NCI-H510A (cell line): ENCODE measurements at places on chromosomes 3 and 15.

DNA sequence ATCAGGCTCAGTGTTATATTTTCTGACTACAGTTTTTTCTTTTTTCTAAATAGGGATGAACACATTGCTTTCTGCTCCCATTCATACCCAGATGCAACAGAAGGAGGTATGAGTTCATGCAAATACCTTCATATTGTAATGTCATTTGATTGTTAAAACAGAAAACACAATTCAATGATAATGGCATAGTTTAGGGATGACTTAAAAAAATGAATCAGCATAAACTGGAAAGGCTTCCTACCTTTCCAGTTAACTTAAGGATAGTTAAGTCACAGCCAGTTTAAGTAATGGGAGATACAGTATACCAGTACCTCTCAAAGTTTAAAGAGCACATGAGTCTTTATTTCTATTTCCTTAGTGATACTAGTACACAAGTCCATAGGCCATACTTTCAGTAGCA, 24.9 kb downstream of the KNL1 start:
- no peak for DNase-seq

GRCh38 chr3:87867001-87867400, 191.8 kb downstream of the CGGBP1 start:
- DNase-seq, result no peak

- DNase-seq, result no peak
Observed at GRCh38 chr3:4986175-4986781, 7.0 kb downstream of the BHLHE40 start.

GRCh38 chr3:47362701-47363100, 18.1 kb upstream of the PTPN23 start:
- no peak for DNase-seq

- DNase-seq, result no peak
Observed at GRCh38 chr3:133262333-133262732, 137.5 kb upstream of the BFSP2 start.

DNA sequence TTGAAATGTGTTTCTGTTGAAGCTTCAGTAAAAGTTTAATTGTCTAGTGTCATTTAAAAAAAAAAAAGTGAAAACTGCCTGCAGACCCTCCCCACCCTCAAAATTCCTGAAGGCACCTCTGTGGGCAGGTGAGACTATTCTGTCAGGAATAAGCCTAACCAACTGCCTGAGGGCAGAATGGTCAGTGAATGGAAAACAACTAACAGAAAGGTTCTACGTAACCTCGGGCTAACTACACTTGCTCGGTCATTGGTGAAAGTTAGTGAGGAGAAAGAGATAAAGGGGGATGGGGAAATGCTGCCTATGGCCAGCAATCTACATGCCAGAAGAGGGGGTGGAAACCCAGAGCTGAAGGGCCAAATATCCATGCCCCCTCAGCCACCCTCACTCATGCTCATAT, 108.6 kb upstream of the SLC24A5 start:
- no peak for DNase-seq

- peak; percentile 42 for DNase-seq
Observed at GRCh38 chr3:72738752-72739530, 109.3 kb downstream of the SHQ1 start.

GRCh38 chr3:58349792-58350626, 17.3 kb downstream of the PXK start:
- DNase-seq, result no peak

- DNase-seq, result no peak
Observed at GRCh38 chr3:140441006-140441405, 236.9 kb upstream of the TRIM42 start.

GRCh38 chr3:31164381-31164780, 269.9 kb upstream of the GADL1 start:
- DNase-seq, result no peak

DNA sequence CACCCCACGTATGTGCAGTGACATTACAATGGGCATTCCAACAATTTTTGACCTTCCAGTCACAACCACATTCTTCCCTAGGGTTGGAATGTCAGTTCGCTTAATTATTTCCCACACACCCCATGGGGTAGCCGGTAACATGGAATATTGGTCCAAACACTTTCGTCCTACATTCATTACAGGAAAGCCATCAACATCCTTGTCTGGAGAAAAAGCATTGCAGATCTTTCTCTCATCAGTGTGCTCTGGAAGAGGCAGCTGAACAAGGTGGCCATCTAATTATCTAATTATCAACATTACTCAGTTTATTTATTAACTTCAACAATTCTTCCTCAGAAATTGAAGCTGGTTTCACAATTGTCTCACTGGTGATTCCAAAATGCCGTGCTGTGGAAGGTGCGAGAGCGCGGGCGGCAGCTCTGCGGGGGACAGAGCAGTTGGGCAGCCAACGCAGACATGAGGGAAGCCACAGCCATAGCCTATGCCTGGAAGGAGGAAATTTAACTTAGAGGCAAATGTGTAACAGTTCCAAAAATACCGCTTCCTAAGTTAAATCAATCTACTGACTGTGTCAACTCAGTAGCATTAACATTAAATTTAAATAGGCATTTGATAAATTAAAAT, 1158.9 kb upstream of the EPHA6 start:
- no peak for DNase-seq

DNA sequence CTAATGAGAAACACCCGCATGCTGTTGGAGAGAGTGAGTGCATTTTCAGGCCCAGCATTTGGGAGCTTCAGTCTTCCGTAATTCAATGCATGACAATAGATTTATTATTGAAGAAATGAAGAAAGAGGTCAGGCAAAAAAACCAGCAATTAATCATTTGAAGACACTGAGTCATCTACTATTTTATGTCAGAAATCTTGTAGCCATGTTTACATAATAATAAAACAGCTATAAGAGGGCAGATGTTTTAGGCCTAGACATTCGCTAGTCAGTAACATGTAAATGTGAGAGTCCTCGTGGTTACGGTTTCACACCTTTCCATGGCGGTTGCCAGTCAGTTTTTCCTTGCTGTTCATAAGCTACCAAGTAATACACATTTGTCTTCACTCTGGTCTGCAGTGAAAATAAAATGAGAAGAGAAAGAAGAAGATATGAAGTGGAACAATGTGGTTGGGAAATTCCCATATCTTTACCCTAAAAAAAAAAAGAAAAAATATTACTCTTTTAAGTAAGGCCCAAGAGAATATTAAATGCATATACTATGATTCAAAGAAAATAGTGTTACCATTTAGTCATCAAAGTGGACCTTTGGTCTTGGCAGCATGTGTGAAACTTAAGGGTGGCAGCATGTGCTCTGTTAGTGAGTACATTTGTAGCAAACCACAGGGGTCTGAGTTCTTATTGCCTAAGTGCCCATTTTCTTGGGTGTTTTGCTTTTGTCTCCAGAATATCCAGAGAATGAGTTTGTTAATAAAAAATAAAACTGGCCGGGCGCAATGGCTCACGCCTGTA, 140.5 kb upstream of the TBL1XR1 start:
- no peak for DNase-seq

DNA sequence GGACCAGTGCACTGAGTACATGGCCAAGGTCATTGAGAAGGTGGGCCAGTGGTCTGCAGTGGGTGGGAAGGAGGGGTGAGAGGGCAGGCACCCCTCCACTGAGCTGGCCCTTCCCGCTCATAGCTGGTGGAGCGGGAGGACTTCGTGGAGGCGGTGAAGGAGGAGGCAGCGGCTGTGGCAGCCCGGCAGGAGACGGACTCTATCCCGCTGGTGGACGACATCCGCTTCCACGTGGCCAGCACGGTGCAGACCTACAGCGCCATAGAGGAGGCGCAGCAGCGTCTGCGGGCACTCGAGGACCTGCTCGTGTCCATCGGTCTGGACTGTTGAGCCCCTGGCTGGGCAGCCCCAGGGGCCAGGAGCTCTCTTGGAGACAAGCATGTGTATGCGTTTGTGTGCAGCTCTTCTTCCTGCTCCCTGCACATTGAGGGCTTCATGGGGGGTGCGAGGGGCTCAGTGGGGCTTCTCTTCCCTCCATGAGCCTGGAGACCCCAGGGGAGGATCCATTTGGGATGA, 7.5 kb downstream of the ABTB1 start:
- no peak for DNase-seq

DNA sequence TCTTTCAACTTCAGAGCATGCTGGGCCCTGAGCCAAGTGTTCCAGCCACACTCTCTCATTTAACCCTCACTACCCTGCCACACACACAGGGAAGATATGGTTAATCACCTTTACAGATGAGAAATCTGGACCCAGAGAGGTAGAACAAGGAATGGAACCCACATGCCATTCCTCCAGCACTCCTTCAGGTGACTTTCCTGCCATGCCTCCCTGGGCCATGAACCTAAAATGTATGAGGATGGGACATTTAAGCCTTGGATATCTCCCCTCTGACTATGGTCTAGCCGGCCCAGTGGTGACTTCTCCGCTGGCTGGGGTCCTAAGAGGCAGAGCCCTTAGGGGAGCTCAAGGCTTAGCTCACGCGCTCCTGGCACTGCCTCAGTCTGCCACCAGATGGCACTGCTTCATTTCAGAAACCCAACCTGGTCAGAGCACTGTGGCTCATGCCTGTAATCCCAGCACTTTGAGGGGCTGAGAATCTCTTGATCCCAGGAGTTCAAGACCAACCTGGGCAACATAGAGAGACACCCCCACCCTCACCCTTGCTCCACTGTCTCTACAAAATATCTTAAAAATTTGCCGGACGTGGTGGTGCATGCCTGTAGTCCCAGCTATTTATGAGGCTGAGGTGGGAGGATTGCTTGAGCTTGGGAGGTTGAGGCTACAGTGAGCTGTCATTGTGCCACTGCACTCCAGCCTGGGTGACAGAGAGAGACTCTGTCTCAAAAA, 2.2 kb upstream of the DCAF1 start:
- DNase-seq, result no peak

- DNase-seq, result no peak
Observed at GRCh38 chr15:70690491-70691276, 72.7 kb downstream of the UACA start.

GRCh38 chr3:68207327-68207726, 552.9 kb upstream of the SUCLG2 start:
- no peak for DNase-seq

- no peak for DNase-seq
Observed at GRCh38 chr15:48010316-48010715, 110.5 kb upstream of the SLC24A5 start.

GRCh38 chr15:74316141-74316540, 51.3 kb downstream of the CYP11A1 start:
- no peak for DNase-seq

GRCh38 chr15:55740981-55741832, 1.7 kb downstream of the PRTG start:
- no peak for DNase-seq

DNA sequence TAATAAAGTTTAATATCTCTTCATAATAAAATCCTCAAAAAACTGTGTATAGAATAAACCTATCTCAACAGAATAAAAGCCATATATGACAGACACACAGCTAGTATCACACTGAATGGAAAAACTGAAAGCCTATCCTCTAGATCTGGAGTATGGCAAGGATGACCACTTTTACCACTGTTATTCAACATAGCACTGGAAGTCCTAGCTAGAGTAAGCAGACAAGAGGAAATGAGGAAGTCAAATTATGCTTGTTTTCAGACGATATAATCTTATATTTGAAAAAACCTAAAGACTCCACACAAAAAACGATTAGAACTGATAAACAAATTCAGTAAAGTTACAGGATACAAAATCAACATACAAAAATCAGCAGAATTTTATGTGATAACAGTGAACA, 57.4 kb upstream of the DIPK2A start:
- no peak for DNase-seq

- DNase-seq, result no peak
Observed at GRCh38 chr15:55627730-55628368, 39.7 kb upstream of the PYGO1 start.

DNA sequence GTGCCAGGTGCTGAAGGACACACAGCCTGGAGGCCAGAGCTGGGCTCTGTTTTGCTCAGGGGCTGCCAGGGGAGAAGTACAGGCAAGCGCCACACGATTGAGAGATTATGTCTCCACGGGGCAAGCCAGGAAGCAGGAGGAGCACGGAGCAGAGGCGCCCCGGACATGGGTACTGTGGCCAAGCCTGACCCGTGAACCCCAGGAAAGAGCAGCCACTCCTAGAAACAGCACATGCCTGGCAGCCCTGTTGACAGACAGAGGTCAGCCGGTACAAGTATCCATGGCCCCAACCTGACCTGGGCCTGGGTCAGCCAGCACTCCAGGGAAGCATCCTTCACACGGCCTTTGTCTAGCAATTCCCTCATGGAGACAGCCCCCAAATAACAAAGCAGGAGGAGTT, 89.4 kb downstream of the ADAMTS17 start:
- no peak for DNase-seq

GRCh38 chr15:90188914-90189748, 12.0 kb upstream of the SEMA4B start:
- DNase-seq, result no peak

DNA sequence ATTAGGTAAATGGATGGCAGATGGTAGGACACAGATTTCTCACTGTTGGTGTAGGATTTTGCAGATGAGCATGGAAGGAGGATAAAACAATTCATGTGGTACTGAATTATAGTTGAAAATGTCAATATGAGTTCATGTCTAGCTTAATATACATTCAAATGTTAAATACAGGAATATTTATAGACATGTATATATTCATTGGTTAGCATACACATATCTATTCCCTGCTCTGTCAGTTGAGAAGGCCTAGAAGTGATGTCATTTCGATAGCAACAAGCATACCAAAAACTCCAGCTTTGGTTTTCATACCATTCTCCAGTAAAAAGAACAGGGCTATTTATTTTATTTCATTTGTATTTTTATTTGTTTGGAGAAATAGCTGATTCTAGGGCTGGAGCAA, 497.1 kb downstream of the EPHB1 start:
- no peak for DNase-seq

GRCh38 chr3:86815880-86816279, 175.1 kb downstream of the VGLL3 start:
- DNase-seq, result no peak

DNA sequence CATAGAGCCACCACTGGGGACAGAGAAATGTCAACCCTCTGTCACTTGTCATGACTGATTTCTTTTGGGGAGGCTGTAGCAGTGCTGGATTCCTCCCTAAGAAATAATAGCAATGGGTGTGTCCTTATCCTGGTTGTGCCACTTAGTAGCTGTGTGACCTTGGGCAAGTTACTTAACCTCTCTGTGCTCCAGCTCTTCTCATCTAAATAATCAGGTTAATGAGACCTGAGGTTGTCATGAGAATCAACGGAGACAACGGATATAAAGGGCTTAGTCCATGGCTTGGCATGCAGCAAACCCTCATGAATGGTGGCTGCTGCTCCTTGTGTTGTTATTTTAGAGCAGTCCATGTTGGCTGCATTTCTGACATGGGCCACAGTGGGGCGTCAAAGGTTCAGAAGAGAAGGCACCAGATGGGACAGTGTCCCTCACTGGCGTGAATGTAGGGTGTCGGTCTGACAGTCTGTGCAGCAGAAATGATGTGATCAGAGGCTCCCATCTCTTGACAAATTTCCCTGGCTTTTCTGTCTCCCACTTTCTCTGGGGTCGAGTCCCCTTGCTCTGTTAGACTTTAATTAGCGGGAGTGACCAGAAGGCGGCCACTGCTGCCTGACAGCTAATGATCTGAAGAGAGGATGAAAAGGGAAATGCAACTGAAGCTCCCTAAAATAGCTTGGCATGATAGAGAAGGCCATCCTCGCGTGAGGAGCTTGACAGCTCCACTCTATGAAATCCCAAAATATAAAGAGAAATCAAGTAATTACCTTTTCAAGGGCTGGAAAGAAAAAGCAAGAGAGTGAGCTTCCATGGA, 209.4 kb downstream of the CADPS start:
- peak; percentile 10 for DNase-seq

- no peak for DNase-seq
Observed at GRCh38 chr3:65641045-65641444, 397.7 kb downstream of the MAGI1 start.

- DNase-seq, result no peak
Observed at GRCh38 chr3:55923207-55923606, 436.1 kb upstream of the WNT5A start.
